CD4-positive, alpha-beta T cell treated with Interleukin-2 at 100 ng/mL for 4 hours (primary cell): ENCODE measurements at places on chromosomes 1 and 21.

GRCh38 chr1:189499736-189500135 lies 977.9 kb downstream of the BRINP3 start:
- no peak for DNase-seq

GRCh38 chr1:227920896-227921295 lies 26.8 kb downstream of the WNT9A start:
- DNase-seq: no peak

GRCh38 chr1:51378871-51379270 lies 48.5 kb upstream of the TTC39A start:
- no peak for DNase-seq

- DNase-seq: no peak
Observed at GRCh38 chr21:42863504-42863870, 15.9 kb downstream of the WDR4 start.

- DNase-seq: no peak
Observed at GRCh38 chr1:14245954-14246353, 352.5 kb upstream of the KAZN start.
